ENCODE measurements at places on chromosomes 6 and 20.

DNA sequence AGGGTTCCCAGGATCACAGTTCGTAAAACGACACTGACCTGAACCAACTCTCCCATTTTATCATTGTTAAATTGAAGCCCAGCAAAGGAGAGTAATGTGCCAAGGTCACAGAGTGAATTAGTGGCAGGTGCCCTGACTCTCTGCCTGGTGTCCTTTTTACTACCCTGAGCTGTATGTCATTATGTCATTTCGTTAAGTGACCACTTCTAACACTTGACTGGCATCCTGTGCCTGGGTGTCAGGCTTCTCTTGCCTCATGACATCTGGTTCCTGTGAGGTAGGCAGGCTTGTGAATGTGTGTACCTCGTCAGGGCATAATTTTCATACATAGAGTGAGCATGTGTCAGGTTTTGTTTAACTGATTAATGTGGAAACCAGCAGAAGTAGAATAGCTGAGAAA lies 48.6 kb downstream of the RALY start:
- DNase-seq: no peak

GRCh38 chr6:126002755-126003679 lies 16.7 kb downstream of the TRMT11 start:
- DNase-seq: no peak

GRCh38 chr6:43736211-43736786 lies 33.7 kb upstream of the VEGFA start:
- DNase-seq: no peak

GRCh38 chr6:149079456-149079855 lies 238.1 kb upstream of the TAB2 start:
- no peak for DNase-seq

DNA sequence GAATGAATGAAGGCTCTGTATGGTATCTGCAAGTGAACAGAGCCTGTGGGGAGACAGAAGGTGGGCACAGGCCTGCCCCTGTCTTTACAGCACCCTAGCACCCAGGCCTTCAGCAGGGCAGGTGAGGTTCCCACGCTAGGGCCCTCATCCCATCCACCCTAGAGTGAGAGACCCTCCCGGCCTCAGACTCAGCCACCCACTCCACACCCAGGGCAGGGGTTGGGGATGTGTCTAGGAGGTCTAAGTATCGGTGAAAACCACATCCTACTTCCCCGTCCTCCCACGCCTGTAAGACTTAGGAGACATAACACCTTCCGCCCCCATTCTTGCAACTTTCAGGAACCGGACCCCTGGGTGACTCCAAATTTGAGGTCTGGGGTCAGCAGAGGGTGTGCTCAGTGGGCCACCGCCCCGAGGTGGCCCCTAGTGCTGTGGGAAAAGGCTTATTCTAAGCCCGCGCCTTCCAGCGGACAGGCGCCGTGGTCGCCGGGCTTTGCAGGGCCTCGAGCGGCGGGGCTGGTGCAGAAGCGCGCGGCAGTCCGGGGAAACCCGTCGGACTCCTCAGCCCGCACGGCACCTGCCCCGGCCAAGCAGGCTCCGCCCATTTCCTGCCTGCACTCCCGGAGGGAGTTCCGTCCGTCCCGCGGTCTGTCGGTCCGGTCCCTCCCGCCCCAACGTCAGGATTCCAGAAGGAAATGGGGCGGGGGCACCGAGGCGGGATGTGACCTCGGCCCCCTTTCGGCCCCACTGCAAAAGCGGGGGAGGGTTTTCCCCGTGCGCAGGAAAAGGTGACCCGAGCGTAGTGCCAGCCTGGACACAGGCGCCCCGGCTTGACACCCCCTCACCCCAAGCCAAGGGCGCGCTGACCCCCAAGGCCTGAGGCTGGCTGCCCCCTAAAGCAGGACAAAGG lies 868 bp downstream of the SAMD10 start:
- peak; percentile 57 for DNase-seq

GRCh38 chr20:44586289-44586911 lies 4.0 kb downstream of the PKIG start:
- no peak for DNase-seq

DNA sequence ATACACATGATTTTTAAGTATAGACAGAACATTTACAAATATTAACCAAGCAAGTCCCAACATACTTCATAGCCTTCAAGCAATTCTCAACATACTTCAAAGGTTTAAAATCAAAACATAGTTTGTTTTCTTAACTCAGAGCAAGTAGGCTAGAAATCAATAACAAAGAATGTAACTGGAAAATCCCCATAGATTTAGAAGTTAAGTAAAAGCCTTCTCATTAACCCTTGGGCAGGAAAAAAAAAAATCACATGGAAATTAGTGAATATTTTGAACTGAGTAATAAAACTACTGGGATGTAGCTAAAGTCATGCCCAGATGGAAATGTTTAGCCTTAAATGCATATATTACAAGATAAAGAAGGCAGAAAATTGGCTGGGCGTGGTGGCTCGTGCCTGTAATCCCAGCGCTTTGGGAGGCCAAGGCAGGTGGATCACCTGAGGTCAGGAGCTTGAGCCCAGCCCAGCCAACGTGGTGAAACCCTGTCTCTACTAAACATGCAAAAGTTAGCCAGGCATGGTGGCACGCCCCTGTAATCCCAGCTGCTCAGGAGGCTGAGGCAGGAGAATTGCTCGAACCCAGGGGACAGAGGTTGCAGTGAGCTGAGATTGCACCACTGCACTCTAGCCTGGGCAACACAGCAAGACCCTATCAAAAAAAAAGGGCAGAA lies 316.1 kb downstream of the TAF4 start:
- no peak for DNase-seq

- DNase-seq: no peak
These were observed 99.8 kb downstream of the LY86 start for GRCh38 chr6:6688283-6688682.

DNA sequence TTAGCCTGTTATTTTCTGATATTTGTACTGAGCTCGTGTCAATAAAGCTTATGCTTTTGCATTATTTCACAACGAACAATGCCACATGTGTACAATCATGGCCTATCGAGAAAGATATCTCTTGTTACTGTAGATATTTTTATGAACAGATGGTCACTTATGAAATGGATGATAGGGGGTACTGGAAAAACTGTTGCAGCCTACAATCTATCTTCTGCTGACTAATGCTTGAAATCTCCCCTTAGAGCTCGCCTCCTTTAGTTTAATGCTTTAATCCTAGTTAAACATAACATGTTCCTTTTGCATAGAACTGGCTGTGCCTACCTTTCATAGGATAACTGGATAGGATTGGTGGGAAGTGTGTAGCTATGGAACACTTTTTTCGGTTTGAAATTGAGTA lies 296.2 kb downstream of the FARS2 start:
- no peak for DNase-seq

GRCh38 chr6:37850728-37851285 lies 31.3 kb downstream of the ZFAND3 start:
- no peak for DNase-seq

GRCh38 chr6:118263921-118264486 lies 284.1 kb upstream of the PLN start:
- peak; percentile 21 for DNase-seq

DNA sequence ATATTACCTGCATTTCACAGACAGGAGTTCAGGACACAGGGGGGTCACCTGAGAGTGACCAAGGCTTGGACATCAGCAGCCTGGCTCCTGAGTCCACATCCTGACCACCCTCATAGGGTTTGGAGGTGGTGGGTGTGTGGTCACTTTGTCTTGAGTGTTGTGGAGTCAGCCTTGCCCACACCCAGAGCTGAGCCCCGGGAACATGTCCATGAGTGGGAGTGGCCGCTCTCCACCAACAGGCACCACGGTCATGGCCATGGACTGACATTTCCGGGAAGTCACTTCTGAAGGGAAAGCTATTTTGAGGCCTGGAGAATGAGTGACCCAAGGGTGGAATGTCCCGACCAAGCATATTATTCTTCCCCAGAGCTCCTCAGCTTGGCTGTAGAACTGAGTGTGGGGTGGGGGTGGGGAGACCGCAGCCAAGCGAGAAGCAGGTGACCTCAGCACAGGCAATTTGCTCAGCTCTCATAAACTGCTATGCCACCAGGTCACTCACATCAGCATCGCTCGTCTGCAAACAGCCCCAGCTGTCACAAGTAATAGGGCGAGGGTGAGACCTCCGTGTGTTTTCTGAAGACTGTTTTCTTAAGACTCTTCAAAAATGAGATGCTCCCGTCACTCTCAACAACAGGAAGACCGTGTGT lies 348.6 kb upstream of the CDH4 start:
- no peak for DNase-seq

- DNase-seq: no peak
These were observed 31.7 kb downstream of the STX7 start for GRCh38 chr6:132481189-132481588.

DNA sequence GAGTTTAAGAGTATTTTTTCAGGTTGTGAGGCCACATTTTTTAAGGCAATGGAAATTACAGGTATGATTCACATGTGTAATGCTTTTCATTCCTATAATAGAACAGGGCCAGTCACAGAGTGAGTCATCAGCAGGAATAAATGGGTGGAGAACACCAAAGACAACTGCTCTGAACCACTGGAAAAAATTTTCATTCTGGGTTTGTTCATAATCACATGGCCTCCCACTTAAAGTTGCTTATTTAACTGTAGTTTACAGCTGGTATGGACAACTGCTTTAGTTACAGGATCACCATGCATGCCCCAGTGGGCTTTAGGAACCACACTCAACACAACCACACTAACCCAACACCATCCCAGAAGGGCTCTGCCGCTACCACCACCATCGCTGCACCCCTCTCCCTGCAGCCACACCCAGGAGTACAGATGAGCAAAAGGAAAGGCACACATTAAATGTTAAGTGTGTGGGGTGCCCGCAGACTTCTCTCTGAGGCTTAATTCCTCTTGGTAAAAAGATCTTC lies 107.0 kb upstream of the DST start:
- peak; percentile 92 for DNase-seq

GRCh38 chr6:146719387-146719786 lies 120.6 kb downstream of the ADGB start:
- DNase-seq: no peak

GRCh38 chr6:154001494-154002285 lies 37.4 kb upstream of the OPRM1 start:
- DNase-seq: no peak

- DNase-seq: no peak
These were observed 86.1 kb upstream of the STMND1 start for GRCh38 chr6:17015551-17016381.

- DNase-seq: no peak
These were observed 5.0 kb upstream of the MYB start for GRCh38 chr6:135176058-135176457.

- DNase-seq: no peak
These were observed 133.9 kb downstream of the UTRN start for GRCh38 chr6:144418959-144419545.

- no peak for DNase-seq
These were observed 20.2 kb downstream of the DDO start for GRCh38 chr6:110395221-110395620.

DNA sequence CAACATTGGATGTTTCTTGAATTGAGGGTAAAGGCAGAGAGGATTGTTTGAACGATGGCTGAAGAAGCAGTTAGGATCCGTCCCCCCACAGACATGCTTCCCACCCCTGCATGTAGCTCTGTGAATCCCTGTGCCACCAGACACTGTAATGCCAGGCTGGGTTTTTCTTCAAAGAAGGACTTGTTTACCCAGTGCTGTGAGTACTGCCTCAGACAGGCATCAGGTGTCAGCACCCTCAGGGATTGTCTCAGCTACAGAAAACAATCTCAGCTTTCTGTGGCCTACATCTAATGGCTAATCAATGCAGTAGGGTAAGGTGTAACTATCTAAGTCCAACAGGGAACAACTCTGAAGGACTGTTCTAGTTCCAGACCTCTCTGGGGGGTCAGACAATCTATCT lies 853.0 kb upstream of the EPHA7 start:
- DNase-seq: no peak

DNA sequence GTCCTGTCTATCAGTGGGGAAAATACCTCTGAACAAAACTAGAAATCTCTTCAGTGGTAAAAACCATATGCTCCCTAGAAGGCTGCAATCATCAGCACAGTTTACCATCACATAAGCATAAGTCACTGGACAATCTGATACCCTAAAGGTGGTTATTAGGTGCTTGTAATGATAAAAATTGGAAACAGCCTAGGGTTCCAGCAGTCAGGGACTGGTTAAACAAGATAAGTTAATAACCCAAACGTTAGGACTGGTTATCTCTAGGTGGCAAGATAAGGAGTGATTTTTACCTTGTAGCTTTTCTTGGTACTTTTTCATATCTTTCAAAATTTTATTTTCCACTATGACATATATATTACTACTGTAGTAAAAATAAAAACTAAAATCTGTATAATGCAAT lies 11.0 kb downstream of the ECI2 start:
- no peak for DNase-seq

DNA sequence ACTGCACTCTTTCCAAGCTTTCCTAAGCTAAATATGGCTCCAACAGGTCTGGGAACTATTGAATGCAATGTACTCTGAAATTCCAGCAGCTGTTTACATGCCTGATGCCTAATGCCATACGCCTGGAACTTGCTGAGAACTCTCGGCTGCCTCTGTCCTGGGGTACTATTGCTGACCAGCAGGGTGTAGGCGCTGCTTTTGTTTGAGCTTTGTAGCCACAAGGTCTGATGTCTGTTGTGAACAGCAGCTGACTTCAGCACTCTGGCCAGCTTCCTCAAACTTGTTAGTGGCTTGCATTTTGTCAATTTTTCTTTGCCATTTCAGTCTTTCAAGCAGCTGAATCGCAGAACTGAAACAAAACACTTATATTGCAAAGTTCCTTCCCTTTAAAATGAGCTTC lies 26.7 kb downstream of the SAYSD1 start:
- DNase-seq: peak; percentile 15

DNA sequence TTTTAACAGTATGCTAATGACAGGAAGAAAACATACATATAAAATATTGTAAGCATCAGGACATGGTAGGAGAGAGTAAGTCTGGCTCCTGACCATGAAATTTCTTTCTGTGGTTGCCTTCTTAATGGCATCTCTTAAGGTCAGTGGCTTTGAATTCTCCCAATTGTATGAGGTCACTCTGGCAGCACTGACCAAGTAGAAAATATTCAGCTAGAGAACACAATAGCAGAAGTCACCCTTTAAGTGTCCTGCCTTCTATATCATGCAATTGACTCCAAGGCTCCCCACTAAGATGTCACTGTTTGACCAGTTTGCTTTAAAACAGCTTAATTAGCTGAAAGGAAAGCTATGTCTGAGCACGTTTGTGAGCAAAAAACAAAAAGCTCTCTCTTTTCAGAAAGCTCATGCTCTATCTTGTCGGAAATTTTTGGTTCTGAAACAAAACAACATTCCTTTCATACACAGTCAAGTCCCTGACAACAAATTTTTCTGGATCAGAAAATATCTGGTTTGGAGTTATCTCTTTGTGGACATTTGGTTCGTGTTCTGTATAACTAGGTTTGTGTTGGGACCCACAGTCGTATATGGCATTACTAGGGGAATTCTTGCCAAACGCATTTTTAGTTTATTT lies 120.9 kb upstream of the IFNGR1 start:
- DNase-seq: no peak

DNA sequence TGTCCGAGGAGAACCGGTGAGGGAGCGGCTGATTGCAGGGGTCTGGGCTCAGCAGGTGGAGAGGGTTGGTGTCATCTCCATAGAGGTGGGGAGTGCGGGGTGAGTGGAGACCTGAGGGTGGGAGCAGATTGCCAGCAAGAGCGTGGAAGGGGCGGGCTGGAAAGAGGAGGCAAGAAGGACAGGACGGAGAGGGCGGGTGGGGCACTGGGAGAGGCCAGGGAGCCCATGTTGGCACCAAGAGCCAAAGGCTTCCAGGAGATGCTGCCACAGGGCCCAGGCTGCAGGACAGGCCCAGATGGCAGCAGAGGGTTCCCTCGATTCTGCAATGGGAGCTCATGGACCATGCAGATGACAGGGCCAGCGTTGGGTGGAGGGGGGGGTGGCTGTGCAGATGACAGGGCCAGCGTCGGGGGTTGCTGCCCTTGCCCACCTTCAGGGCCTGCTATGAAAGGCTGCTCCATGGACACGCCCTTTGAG lies 105.4 kb downstream of the TMEM242 start:
- DNase-seq: no peak

Data from HT1080 (cell line).